Bronchial epithelial cell (primary cell): ENCODE measurements at places on chromosomes 11 and 22. TPM values are rescaled to one million over a fixed set of nuclear protein-coding genes. Genes with fewer than 3 reads are reported as not detected.

SCUBE2 gene
- not detected in 2 replicates for total RNA-seq

NLRP14 gene
- total RNA-seq, result under 0.01 and 0.13 TPM in 2 replicates

EFCAB6 gene
- 0.26 and 0.64 TPM in 2 replicates for total RNA-seq

SCN3B gene
- total RNA-seq, result 0.26 and 0.64 TPM in 2 replicates

DNA sequence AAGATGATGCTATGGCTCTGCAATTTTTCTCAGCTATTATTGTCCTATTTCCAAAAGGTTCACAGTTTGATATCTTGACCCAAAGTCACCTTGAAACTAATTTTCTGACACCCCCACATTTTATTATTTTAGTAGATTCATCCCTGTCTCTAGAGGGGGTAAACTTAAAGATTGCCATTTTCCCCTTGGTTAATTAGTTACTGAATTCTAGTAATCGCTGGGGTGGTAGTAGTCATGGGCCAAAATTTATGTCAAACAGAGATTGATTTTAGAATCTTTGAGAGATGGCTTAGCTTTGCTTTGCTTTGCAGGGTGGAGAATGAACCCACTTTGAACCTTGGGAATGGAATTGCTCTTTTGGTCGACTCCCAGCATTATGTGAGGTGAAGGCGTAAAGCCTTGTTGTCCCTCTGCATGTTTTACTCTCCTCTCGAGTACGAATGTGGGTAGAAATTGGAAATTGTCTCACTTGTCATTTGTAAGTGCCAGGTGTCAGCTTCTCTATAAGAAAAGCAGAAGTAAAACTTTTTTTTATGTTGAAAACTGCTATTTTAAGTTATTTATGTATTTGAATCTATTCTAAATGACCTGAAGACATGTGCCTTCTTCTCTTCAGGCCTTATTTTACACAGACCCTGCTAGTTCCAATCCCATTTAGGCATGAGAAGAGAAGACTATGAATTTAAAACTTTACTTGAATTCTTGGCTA lies 42.4 kb upstream of the RCE1 start:
- no peak for DNase-seq
